Stimulated activated CD4-positive, alpha-beta T cell treated with anti-CD3 and anti-CD28 coated beads, Interleukin-1b, Interleukin-23, amount 100 ng/mL, for 24 hours (primary cell): ENCODE measurements at places on chromosomes 6 and 20.

DNA sequence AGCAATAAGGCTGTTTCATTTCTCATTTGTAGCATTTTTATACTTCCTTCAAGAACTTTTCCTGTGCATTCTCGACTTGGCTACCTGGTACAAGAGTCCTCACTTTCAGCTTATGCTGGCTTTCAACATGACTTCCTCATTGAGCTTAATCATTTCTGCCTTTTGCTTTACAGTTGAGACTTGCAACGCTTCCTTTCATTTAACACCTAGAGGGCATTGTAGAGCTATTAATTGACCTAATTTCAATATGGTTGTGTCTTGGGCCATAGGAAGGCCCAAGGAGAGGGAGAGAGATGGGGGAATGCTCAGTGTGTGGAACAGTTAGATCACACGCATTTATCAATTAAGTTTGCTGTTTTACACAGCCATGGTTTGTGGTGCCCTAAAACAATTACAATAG lies 37.2 kb downstream of the SLC22A2 start:
- no peak for DNase-seq

DNA sequence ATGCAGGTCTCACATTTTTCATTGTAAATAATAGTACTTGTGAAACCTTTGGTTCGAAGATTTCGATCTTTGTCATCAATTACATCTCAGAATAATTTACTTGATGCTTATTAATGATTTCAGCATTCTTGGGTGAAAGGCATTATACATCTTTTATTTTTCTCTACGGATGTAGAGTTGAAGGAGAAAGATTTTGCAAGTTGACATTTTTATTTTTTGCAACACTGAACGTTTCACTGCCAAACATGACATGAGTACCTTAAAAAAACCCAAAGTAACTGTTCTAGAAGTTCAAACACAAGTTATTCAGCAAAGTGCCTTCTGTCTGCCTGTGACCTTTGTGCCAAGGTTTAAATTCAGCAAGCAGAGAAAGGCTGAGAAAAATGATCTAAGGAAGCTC lies 97.3 kb upstream of the SGK1 start:
- no peak for DNase-seq

DNA sequence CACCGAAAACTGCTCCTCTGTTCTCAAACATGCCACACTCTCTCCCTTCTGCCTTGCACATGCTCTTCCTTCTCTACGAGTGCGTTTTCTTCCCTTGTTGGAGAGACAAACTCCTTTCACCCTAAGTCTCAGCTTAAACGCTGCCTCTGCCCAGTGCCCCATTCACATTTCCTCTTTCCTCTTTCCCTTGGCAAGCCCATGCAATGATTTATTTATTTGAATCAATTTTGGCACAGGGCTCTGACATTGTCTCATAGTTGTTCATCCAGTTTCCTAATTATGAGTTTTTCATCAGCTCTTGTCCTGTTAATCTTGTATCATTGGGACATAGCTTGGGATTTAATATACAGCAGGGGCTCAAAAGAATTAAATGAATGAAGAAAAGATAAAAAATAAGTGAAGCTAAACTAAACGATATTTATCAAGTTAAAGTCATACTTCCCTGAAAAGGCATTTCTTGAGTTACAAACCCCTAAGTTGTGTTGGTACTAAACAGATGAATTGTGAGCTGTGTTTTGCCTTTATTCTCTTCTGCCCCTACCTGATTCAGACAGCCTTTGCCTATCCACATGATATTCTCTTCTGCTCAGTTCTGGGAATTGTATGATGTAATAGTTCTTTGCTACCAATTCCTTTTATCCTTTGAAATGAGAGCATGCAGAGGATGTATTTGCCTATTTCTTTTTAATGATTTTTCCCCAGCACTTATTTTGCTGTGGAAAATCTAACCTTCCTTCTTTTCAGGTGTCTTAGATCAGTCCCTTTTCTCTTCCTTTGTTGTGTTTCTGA lies 704.4 kb downstream of the UTRN start:
- DNase-seq: no peak

DNA sequence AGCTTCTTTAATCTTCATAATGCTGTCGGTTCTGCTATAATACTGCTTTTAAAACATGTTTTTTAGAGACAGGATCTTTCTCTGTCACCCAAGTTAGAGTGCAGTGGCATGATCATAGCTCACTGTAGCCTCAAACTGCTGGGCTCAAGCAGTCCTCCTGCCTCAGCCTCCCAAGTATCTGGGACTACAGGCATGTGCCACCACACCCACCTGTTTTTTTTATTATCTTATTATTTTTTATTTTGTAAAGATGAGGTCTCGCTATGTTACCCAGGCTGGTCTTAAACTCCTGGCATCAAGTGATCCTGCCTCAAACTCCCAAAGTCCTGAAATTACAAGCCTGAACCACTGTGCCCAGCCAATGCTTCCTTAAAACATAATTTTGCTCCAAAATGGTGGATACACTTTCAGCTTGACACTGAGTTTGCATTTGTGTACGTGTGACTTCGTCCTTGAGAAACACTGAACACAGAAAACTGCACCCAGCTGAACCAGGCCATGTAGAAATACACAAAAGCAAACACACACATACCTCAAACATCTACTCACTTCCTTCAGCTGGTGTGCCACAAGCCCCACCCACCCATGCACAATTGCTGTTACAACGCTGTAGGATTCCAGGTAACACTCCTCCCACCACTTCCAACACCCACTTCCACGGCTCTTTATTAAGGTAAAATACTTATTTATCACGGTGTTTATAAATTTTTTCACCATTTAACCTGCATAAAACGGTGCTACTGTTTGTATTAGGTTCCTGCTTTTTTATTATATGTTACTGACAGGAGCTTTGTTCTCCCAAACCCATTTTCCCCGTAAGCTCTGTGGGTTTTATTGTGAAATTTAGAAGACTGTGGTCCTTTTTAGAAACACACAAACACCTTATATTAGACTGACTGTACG lies 109.1 kb downstream of the TSHZ2 start:
- DNase-seq: no peak

GRCh38 chr6:142071981-142072380 lies 60.7 kb upstream of the GJE1 start:
- no peak for DNase-seq

DNA sequence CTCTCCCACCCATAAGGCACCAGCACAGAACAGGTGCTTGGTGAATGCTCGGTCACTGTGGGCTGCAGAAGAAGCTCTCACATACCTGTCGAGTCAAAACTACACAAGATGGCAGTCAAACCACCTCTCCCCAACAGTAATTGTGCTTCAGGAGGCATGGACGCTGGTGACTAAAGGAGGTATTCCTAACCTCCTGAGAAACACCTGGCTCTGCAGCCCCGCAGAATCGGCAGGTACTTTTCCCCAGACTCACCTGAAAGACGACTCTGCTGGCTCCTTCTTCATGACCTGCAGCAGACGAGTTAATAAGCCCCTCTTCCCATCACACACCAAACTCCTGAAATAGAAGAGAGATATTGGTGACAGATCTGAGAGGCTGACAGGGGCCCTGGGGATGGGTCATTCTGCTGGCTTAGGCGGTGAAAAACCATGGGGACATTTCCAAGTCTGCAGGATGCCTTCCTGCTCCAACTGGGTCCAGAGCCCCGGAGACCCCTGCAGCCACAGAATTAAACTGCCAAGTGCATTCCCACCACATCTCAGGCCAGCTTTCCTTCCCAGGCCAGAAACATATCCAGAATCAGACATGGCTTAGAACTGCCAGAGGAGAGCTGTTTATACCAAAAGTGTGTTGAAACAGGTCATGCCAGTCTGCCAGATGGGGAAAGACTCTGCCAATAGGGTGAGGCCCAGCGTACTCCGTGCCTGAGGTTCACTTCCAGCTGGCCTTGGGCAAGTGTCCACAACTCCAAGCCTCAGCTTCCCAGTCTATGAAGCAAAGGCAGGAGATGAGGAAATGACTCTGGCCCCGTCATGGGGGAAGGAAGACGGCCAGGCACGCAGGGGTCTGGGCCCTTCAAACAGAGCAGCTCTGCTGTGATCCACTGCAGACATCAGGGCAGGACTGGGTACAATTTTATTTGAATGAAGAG lies 53.0 kb downstream of the MYH7B start:
- no peak for DNase-seq

DNA sequence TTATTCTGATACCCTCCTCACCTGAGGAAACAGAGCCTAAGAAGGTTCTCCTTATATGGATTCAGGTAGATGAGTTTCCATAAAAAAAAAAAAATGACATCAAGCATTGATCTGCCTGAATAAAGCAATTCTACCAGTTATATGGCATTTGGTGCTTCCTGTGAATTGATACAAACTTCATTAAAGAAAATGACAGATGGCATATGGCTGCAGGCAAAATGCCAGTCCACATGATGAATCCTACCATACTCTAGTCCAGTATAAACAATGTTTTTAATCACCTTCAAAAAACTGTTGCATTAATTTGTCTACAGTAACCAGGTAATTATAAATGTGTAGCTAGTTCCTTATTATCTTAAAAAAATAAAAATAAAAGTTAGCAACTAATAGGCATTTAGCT lies 559.2 kb upstream of the FLRT3 start:
- no peak for DNase-seq

DNA sequence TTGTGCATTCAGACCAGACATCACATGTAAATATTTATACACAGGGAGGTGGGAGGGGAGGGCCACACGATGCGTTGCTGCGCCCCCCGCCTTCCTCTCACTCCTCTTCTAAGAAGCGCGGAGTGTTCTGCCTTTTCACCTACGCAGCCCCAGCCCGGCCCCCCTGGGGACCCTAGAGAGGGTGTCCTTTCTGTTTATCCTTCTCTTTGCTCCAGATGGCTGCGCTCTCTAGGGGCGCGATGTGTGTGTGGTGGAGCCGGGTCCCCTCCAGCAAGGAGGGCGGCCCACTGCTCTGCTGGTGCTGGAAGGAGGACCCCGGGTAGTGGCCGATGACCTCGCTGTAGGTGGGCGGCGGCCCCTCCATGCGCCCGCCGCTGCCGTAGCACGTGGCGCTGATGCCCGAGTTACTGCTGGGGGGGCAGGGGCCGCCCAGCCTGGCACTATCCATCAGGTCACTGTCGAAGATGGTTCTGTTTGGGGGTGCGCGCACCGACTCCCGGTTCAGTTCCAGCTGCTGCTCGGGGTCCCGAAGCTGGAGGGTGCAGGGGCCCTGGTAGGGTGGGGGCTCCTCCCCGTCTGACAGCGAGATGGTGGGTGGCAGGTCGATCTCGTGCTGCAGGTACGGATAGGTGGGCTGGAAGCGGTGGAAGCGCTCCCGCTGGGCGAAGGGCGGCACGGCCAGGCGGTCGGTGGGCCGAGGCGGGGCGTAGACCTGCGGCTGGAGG lies 31.8 kb upstream of the ZBP1 start:
- DNase-seq: no peak

GRCh38 chr6:107101686-107102413 lies 13.5 kb downstream of the BEND3 start:
- DNase-seq: no peak

DNA sequence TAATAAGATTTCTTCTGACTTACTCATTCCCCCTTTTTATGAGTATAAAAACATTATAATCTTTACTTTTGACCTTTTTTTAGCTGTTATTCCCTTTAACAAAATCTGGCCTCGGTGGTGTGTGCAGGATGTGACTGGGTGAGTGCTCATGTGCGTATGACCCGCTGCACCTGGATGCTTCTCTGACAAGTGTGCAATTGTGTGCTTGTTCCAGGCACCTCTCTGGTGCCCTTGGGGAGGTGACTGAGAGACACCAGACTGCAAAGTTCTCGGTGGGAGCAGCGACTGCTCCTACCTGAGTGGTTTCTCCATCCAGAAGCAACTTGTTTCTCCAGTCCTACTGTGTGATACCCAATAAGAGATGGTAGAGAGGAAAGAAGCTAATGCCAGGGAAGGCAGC lies 65.0 kb downstream of the ISM1 start:
- no peak for DNase-seq

DNA sequence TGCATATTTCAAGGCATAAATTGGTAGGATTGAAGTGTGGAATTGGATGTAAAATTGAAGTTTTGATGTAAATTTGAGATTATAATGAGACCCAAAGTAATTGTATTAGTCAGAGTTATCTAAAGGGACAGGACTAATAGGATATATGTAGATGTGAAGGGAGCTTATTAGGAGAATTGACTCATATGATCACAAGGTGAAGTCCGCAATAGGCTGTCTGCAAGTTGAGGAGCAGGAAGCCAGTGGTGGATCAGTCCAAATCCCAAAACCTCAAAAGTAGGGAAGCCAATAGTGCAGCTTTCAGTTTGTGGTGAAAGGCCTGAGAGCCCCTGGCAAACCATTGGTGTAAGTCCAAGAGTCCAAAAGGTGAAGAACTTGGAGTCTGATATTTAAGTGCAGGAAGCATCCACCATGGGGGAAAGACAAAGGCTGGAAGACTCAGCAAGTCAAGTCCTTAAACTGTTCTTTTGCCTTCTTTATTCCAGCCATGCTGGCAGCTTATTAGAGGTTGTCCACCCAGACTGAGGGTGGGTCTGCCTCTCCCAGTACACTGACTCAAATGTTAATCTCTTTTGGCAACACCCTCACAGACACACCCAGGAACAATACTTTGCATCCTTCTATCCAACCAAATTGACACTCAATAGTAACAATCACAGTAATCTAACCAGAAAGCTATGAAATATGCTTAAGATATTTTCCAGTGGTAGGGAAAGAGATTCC lies 442.6 kb upstream of the PTCHD4 start:
- DNase-seq: no peak

- no peak for DNase-seq
Measured at GRCh38 chr6:90087106-90087833, 193.0 kb downstream of the GJA10 start.

DNA sequence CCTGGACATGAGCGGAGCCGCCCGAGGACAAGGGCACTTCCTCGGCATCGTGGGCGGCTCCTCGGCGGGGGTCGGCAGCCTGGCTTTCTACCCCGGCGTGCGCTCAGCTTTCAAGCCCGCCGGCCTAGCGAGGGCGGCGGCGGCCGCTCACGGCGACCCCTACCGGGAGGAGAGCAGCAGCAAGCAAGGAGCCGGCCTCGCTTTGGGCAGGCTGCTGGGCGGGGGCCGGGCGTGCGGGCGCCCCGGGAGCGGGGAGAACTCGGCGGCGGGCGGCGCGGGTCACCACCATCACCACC lies 6.7 kb downstream of the PRDM13 start:
- DNase-seq: no peak

- no peak for DNase-seq
Measured at GRCh38 chr6:124423621-124424020, 538.6 kb upstream of the RNF217 start.

GRCh38 chr20:21397341-21398108 lies at the start of gene NKX2-4:
NKX2-4 (minus strand) TSS chr20:21397526; CDS start chr20:21397399, 127 bp downstream.
- no peak for DNase-seq

- no peak for DNase-seq
Measured at GRCh38 chr20:21246161-21246560, 57.0 kb upstream of the XRN2 start.

- no peak for DNase-seq
Measured at GRCh38 chr6:149166747-149167146, 150.8 kb upstream of the TAB2 start.

- no peak for DNase-seq
Measured at GRCh38 chr6:138695193-138695592, 78.4 kb upstream of the CCDC28A start.

DNA sequence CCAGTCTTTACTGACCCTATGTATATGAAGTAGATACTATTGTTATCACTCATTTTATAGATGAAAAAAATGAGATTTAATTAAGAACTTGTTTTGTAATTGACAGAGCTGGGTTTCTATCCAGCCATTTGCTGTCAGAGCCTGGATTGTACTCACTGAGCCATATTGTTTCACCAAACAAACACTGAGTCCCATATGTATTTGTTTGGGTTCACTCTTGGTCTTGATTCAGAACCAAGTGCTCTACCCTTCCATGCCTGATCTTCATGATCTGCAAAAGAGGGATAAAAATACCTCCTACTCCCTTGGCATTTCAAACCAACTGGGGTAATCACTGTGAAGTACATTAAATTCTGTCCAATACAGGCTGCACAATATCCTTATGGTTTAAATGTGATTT lies 52.4 kb downstream of the OPN5 start:
- no peak for DNase-seq

GRCh38 chr6:36302227-36302976 lies 32.5 kb downstream of the PNPLA1 start:
- peak; percentile 93 for DNase-seq
